ENCODE measurements at places on chromosomes 1 and 21.
A peak's percentile ranks its signal among the peaks of the same experiment; 100 is the strongest.

GRCh38 chr1:8878448-8878697 lies at the start of gene ENO1:
ENO1 (minus strand) TSS chr1:8878686; CDS start chr1:8874908, 3,778 bp downstream.
- no peak for DNase-seq

- no peak for DNase-seq
Measured at GRCh38 chr1:190906206-190906725, 428.6 kb upstream of the BRINP3 start.

- no peak for DNase-seq
Measured at GRCh38 chr1:47637111-47637685, 199.4 kb downstream of the FOXD2 start.

DNA sequence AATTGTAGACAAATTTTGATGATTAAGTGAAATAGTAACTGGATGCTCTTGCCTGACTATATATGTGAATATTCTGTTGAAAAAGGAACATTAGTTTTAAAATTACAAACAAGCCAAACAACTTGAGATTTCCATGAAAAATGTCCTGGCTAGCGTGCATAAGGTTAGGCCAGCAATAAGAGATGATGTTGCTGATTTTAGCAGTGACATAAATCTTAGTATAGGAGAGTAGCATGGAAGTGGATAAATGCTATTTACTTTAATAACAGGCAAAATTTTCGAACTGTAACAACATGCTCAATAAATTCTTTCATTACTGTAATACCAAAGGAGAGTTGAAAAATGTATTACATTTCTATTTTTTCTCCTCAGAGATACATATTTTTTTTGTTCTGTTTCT lies 266.6 kb downstream of the LRRC7 start:
- DNase-seq = no peak

DNA sequence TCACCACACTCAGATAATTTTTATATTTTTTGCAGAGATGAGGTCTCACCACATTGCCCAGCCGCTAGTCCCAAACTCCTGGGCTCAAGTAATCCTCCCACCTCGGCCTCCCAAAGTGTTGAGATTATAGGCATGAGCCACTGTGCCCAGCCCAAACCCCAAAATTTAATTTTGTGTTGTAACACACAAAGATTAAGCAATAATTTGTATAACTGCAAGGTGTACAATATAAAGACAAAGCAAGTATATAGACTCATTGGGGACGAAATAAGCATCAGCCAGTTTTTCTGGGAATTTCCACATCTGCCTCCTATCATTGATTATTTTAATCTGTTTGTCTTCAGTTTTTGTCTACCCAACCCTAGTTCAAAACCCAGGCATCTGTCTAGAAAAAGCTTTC lies 42.7 kb downstream of the ST7L start:
- DNase-seq = no peak

DNA sequence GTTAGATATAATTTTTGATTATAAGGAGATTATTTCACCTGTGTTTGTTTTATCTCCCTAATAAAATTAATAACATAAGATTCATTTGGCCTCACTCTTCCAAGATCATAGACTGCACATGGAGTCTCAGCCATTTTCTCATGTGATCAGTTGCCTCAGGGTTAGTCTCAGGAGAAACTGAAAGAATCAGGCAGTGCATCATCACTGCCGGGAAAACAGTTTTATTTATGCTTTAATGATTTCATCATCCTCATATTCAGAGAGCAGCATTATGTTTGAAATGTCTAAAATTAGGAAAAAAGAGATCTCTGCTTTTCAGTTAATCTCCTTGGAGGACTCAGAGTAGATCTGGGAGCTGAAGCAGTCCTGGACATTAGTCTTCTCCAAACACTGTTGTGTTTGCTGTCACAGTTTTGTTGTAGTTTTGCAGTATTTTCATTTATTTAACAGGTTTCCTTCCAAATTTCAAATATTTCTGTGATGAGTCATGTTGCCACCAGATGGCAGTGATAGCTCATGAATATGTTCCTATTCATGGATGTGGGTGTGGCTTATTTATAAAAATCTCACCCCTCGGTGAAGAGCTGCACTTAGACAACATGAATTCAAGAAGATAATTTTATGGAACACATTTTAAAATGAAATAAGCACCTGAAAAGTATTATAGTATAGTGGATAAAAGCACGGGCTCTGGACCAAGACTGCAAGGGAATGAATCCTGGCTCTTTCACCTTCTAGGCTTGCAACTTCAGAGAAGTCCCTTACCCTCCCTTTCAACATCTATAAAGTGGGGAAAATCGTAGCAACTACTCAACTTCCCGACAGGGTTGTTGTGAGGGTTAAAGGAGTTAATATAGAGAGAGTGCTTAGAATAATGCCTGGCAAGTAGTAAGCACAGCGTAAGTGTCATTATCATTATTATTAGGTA lies 31.2 kb downstream of the CHD1L start:
- DNase-seq = peak; percentile 38

DNA sequence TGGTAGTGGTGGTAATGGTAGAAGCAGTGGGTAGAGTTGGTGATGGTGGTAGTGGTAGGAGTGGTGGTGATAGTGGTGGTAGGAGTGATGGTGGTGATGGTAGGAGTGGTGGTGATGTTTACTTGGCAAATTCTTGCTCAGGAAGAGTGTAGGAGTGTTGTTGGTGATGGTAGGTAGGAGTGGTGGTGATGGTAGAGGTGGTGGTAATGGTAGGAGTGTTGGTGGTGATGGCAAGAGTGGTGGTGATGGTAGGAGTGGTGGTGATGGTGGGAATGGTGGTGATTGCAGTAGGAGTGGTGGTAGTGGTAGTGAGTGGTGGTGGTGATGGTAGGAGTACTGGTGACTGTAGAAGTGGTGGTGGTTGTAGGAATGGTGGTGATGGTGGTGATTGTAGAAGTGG lies 106.5 kb downstream of the DISC1 start:
- DNase-seq = no peak

GRCh38 chr1:980137-980571 lies 1.7 kb downstream of the PERM1 start:
- no peak for DNase-seq

DNA sequence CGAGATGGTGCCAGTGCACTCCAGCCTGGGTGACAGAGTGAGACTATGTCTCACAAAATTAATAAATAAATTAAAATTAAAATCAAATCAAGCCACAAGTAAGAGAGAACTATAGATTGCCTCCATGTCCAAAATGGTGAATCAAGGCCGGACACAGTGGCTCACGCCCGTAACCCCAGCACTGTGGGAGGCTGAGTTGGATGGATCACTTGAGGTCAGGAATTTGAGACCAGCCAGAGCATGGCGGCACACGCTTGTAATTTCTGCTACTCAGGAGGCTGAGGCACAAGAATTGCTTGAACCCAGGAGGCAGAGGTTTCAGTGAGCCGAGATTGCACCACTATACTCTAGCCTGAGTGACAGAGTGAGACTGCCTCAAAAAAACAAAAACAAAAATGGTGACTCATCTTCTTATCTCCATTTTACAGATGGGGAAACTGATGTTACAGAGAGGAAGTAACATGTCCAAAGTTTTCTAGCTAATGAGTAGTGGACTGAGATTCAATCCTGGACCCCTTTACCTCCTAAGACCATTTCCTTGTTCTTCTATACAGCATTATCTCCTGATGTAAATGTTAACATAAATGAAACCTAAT lies 99.0 kb upstream of the HNRNPU start:
- DNase-seq = no peak

GRCh38 chr21:45248893-45249381 lies 38.8 kb downstream of the POFUT2 start:
- no peak for DNase-seq

- DNase-seq = peak; percentile 9
Measured at GRCh38 chr1:86705665-86705985, 1.2 kb downstream of the SH3GLB1 start.

- no peak for DNase-seq
Measured at GRCh38 chr1:163211667-163212066, 9.0 kb upstream of the RGS5 start.

GRCh38 chr1:41241749-41242341 lies at the start of gene SCMH1:
SCMH1 (minus strand) TSS chr1:41242306; CDS start chr1:41186133, 56,173 bp downstream.
- DNase-seq = peak; percentile 59

GRCh38 chr1:209876078-209876800 lies 48.5 kb downstream of the UTP25 start:
- no peak for DNase-seq

DNA sequence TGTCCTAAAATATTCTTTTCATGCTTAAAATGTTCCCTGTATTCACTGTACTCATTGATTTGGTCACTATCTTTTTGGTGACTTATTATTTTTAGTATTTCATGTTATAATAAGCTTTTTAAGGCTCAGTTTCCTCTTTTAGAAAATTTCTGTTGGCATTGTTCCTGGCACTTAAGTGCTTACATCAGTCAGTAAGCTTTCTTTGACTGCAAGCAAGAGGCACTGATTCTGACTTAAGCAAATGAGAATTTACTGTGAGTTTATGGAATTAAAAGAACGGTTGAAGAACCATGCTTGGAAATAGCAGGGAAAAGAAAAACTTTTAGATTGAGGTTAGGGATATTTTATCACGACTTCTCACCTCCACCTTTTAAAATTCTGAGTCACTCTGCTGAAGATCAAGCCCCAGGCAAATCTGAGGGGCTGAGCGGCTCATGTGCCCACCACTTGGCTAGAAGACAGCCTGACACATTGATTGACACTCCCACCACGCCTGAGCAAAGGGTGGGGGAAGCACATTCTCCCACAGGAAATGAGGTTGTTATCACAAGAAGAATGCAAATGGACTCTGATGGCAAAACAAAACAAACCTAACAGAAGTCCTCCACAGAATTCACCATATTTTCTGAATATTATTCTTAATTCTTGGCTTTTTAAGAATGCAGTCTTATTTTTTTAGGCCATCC lies 102.8 kb downstream of the KCTD3 start:
- DNase-seq = no peak

DNA sequence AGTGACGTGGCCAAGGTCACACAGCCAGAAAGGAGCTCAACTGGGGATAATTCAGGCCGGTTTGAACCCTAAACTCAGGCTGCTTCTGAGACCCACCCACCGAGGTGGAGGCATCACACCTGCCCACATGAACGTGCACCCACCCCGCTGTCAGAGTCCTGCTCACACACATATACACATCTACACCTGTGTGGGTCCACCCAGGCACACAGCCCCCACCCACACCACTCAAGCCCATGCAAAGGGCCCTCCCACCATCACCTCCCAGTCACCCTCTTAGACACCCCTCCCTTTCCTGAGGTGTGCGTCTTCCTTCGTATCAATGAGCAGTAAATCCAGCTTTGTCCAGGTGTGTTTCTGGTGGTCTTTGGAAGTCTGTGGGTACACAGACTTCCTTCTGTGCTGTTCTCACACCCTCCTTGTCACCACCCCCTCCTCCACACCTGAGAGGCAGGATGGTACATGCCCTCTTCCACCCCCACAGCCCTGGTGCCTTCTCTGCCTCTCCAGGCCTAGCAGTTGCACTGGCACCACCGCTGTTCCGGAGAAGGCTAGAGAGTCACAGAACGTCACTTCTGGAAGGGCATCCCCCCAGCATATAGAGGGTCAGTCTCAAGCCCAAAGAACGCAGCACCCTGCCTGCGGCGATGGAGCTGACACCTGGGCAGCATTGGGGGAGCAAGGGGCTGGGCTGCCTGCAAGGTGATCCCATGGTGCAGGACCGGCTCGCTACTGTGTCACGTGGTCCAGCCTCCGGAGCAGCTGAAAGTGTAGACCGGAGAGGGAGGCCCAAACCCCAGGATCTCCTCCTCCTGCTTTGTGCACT lies 18.9 kb upstream of the FAM131C start:
- no peak for DNase-seq

DNA sequence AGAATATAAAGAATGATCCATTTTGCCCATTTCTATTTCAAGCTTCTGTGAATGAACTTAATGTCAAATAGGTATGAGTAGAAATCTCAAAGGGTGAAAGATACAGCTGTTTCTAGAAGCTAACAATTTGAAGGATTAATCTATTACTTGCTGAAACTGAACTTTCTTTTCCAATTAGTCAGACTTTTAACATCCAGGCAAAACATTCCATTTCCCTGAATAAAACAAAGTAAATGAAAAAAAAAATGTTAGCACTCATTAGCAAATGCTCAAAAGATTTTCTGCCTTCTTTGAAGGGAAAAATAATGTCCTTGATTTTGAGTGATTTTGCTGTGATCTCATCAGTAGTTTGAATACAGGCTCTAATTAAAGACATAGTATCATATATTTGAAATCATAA lies 447.6 kb upstream of the PRMT6 start:
- DNase-seq = no peak

- DNase-seq = no peak
Measured at GRCh38 chr1:160981584-160982411, 27.2 kb upstream of the ITLN2 start.

DNA sequence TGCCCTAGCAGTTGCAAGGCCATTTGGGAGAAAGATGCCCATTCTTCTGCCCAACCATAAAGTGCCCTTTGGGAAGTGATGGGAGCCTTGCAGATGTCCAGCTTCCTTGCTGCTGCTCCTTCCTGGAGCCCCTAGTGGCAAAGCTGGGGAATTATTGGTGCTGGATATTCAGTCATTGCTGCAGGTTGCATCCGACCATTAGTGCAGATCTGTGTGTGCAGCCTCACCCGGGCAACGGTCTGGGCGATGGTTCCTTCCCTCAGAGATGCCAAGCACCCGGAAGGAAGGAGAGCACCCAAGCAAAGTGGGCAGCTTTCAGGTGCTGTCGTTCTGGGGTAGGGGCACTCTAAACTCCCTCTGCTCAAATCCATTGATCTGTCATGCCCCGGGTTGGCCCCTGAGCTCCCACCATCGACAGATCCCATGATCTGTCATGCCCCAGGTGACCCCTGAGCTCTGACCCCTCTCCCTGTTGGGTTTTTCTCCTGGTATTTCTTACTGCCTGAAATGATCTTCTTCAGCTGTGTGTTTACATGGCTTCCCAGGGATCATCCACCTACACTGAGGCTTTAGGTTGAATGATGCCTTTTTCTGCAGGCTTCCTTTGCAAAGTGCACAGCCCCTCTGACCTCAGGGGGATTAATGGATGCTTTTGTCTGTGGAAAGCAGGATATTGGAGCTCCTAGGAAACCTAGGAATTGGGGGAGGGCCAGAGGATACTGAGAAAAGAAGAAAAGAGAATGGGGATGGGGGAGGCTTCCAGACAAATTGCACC lies 467.5 kb downstream of the PTPRU start:
- no peak for DNase-seq

GRCh38 chr1:217369271-217369981 lies 261.5 kb downstream of the GPATCH2 start:
- DNase-seq = no peak

GRCh38 chr1:111878091-111878490 lies 111.4 kb downstream of the KCND3 start:
- DNase-seq = no peak

DNA sequence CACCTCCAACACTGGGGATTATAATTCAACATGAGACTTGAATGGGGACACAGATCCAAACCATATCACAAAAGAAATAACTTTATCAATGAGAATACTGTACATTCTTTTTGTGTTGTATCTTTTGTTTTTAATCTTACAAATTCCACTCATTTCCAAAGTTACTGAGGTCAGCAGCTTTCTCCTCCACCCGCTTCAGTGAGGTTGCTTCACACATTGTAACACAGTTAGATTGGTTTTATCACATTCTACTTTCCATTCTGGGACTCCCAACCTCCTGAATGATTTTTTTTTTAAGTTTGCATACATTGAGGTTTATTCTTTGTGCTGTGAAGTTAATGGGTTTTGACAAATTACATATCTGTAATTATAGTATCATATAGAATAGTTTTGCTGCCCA lies 43.8 kb downstream of the DDAH1 start:
- DNase-seq = no peak

GRCh38 chr1:20058531-20058930 lies 11.5 kb upstream of the PLA2G5 start:
- no peak for DNase-seq

- DNase-seq = no peak
Measured at GRCh38 chr1:23546897-23547584, 12.3 kb downstream of the ID3 start.

All from central memory CD4-positive, alpha-beta T cell (primary cell).